ENCODE measurements at places on chromosomes 7 and 10.

GRCh38 chr7:2559283-2559950 is 638 bp downstream of the IQCE start:
- no peak for DNase-seq

DNA sequence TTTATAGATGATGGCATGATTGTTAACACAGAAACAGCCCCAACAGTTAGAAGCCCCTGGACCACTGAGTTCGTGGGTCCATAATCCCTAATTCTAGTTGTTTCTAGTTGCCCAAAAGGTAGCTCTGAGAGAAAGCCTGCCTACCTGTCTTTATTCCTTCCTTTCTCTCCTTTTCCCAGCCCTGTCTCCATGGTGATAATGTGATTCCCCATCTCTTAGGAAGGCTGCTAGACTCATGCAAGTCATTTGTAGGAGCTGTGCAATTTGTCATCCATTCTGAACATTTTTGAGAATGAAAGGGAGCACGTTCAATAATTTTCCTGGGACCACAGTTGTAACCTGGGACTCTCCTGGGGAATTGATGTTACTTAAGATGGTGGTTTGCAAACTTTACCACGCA is 183.4 kb downstream of the EMX2 start:
- no peak for DNase-seq

GRCh38 chr10:99364125-99364524 is 35.0 kb downstream of the CNNM1 start:
- DNase-seq = no peak

GRCh38 chr10:6142644-6143043 is 53.8 kb downstream of the RBM17 start:
- DNase-seq = no peak

DNA sequence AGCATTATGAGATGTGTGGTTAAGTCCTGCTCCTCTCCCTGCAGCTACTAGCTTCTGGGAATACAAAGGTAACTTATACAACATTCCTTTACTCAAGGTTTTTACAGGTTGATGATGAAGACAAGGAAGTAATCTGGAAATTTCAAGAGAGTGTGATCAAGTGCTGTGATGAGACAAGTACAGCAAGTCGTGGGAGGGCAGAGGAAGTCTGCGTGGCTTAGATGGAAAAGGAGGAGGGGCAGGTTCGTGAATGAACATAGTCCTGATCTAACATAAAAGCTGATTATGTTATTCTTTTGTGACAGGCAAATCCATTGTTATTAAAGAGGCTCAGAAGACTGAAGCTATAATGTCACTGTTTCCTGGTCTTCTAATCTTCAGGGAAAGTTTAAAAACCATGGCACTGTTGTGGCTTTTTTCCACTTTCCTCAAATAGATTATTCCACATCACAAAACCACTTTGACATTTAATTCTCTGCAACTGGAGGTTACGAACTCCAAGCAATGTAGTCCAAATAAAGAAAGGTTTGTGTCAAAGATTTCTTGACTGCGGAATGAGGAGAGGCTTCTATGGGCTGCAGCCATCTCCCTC is 84.1 kb downstream of the CPXM2 start:
- no peak for DNase-seq

DNA sequence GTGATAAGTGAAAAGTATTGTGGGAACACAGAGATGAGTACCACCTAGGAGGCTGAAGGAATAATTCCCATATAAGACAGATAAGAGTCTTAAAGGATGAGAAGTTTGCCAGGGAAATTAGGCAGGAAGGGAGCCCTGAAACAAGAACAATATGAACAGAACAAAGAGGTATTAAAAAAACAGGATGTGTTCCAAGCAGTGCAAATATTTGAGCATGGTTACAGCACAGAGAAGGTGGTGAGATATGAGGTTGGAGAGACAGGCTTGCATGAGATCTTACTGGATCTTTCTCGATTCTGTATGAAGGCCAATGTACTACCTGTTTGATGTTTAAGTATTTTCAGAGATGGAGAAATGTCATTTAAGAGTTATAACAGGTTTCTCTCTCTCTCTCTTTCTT is 20.3 kb downstream of the TAC1 start:
- DNase-seq = no peak

DNA sequence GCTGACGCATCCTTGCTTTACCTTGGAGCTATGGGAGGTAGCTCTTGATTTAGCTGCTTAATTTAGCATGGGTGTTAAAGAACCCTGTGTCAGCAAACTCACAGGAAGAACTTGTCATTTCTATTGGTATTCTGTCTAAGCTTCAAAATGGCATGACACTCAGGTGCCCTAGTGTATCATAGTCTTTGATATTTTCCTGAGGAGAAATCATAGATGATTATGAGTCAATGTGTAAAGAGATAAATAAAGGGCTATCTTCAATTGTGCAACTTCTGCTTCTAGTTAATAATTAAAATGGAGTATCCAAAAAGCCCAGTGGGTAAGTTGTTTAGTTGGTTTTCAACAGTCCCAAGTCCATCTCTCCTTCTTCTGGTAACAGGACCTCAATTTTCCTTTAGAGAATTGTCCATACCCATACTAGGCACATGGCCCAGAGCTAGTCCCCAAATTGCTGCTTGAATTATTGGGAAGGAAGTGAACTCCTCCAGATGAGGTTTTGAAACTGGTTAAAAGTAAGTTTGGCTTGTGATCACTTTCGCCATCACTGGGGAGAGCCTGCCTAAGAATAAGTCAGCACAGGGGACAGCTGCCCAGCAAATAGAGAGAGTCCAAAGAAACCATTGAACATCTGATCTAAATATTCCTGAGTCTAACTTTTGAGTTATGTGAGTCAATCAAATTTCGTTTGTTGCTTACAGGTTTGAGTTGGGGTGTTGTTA is 169.0 kb upstream of the PHYHIPL start:
- DNase-seq = no peak

DNA sequence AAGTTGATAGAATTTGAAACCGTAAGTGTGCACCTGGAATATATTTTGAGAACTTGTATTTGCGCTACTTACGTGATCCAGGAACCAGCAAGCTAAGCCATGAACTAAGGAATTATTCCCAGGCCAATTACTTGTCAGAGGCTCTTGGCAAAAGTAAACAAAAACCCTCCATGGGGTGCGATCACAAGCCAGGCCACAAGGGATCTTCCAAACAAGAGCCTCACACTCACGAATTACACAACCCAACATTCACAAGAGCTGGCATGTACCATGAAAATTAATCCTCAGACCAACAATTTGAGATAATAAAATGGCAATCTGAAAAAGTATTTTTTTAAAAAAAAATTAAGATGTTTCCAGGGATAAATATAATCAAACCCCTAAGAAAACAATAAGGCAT is 467.0 kb upstream of the AKR1E2 start:
- no peak for DNase-seq

GRCh38 chr10:126224967-126225671 is 163.2 kb downstream of the ADAM12 start:
- no peak for DNase-seq

- no peak for DNase-seq
These were observed 9.6 kb downstream of the NEURL1 start for GRCh38 chr10:103502849-103503660.

- no peak for DNase-seq
These were observed 112.5 kb downstream of the SVIL start for GRCh38 chr10:29522061-29522855.

GRCh38 chr7:46848311-46848710 is 733.6 kb downstream of the TNS3 start:
- no peak for DNase-seq

DNA sequence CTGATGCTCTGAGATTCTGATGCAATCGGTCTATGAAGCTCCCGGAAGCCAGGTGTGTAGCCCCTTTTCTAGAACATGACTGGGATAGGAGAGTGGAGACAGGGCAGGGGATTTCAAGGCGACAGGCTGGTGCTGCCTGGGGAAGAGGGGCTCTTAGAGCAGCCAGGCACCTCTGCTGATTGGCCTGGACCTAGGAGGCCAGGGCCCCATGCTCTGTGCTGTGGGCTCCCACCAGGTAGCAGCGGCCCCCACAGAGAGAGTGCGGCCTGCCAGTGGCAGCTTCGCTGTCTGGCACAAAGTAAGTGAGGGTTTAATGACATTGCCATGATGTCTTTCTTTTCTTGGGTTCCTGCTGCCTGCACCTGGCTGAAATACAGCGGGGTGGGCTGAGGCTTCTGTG is 99.4 kb upstream of the PODXL start:
- no peak for DNase-seq

- DNase-seq = no peak
These were observed 46.9 kb upstream of the SEPTIN7 start for GRCh38 chr7:35753761-35754603.

- DNase-seq = no peak
These were observed 41.0 kb upstream of the PSMG3 start for GRCh38 chr7:1610678-1611302.

DNA sequence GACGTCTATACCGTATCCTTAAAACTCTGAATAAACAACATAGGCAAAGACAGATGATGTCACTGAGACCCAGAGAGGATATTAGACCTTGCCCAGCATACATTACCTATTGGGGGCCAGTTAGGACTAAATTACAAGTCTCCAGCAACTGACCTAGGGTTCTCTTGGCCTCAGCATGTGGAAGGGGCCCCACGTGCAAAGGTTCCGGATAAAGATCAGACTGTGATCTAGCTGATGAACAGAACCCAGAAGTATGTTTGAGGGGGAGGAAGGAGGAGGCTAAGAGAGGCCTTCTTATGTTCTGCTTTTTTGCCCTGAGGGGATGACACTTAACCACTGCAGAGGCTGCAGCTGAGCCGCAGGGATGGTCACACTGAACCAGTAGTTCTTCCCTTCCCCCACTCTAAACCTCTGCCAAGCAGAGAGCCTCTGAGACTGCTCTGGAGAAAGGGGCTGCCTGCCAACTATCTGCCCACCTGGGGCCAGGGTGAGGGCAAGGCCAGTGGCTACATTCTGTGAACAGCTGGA is 24.0 kb upstream of the KMT2C start:
- peak; percentile 53 for DNase-seq

DNA sequence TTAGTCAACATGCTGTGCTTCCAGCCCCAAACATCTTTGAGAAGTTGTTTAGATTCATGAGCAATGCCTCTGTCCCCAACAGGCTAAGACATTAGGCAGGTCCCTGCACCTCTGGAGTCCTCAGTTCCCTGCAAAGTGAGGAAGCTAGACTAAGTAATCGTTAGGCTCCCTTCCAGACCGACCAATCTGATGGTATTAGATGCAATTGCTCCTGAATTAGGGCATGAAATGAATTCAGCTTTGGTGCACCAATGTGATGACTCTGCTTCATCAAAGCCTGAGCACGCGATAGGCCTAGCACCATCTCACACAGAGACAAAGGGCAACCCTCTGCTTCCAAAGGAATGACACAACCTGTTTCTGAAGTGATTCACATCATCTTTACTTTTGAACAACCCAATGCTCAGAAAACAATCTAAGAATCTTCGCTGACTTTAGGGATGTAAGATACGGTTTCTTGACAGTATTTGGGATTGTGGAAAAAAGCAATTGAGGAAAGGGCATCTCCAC is 723 bp upstream of the TES start:
- no peak for DNase-seq

GRCh38 chr7:1395211-1396070 is 63.8 kb downstream of the MICALL2 start:
- no peak for DNase-seq

DNA sequence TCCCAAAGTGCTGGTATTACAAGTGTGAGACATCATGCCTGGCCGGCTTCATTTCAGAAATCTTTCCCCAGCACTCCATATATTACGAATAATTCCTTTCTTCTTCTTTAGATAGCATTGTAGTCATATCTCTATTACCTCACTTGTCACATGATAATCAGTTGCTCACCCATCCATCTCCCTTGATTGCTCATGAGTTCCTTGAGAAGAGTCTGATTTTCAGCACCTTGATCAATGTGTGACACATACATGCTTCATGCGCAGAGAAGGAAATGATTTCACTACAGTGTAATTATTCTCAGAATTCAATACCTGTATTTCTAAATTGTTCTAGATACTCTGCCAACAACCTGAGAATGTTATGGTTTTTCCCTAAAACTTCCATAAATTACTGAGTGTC is 26.7 kb upstream of the GGCT start:
- no peak for DNase-seq

DNA sequence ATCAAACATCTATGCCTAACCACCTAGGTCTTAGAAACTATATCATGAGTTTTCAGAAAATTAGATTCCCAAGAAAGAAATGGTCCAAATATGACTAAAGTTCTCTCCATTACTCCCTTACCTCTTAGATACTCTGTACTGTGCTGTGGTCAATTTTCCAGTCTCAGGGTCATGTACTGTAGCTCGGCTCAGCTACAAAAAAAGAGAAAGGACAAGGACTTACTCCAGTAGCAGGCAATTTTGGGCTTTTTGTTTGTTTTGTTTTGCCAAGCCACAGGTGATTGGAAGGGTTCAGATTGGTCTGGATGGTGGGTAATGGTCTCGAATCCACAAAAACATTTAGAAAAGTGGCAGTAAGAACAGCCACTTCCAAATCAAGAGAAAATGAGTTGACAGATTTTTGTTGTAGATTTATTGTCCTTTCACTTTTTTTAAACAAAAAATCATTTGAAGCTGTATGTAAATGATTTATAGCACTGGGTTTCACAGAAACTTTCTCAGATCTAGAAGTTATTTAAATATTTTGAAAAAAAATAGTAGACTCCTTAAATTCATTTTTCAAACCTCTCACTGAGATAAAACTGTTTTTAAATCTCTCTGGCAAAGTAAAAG is 52.8 kb downstream of the P4HA1 start:
- no peak for DNase-seq

DNA sequence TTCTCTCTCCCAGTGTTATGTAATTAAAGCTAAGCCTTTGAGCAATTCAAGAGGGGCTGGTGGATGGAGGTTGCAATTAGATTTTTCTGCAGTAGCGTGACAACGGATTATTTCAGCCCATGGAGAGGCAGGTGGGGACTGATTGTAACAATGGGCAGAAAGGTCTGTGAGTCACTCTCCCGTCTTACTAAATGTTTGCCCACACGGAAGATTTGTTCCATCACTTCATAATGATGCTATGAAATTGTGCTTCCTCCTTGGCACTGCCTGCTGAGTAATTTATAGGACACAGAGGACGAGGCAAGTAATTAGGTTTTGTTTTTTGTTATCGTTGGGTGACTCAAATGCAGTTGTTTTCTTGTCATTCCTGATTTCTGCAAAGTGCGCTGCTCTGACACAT is 594.5 kb upstream of the DPP6 start:
- DNase-seq = no peak

GRCh38 chr7:99731638-99732374 is 3.2 kb downstream of the CYP3A7 start:
- no peak for DNase-seq

- peak; percentile 85 for DNase-seq
These were observed 29.8 kb upstream of the PURB start for GRCh38 chr7:44914992-44915607.
